NCI-H460 (cell line): ENCODE measurements at places on chromosomes 1 and 21.
A peak's percentile ranks its signal among the peaks of the same experiment; 100 is the strongest.

GRCh38 chr1:68269637-68270430 lies 37.5 kb upstream of the WLS start:
- DNase-seq: peak; percentile 3

DNA sequence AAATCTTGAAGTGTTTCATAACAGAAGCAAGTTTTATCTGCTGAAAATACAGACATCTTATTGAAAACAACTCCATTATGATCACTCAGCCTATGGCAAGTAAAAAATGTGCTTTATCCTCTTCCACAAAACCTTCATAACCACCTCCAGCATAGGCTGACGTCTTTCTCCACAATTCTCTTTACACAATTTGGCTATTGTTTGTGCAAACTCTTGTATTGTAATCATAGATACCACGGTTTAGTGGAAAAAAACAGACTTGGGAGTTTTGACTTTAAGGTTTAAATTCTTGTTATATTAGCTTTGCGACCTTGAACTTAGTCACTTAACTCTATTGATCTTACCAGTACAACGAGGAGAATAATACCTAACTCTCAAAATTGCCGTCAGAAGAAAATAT lies 126.1 kb downstream of the PLD5 start:
- DNase-seq: no peak

DNA sequence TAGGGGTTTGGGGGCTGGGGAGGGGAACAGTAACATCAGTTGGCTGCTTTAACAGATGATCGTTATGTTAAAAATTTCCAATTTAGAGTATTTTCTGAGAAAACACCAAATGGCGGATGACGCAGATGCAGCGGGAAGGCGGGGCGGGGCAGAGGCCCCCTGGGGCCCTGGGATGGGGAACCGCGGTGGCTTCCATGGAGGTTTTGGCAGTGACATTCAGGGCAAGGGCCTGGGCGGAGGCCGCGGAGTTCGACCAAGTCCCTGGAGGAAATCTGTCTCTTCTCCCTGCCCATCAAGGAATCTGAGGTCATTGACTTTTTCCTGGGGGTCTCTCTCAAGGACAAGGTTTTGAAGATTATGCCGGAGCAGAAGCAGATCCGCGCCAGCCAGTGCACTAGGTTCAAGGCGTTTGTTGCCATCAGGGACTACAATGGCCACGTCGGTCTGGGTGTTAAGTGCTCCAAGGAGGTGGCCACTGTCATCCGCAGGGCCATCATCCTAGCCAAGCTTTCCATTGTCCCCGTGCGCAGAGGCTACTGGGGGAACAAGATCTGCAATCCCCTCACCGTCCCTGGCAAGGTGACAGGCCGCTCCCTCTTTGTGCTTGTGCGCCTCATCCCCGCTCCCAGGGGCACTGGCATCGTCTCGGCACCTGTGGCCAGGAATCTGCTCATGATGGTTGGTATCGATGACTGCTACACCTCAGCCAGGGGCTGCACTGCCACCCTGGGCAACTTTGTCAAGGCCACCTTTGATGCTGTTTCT lies 310.2 kb downstream of the PTPRC start:
- no peak for DNase-seq

GRCh38 chr1:73106931-73107330 lies 824.6 kb upstream of the NEGR1 start:
- no peak for DNase-seq

DNA sequence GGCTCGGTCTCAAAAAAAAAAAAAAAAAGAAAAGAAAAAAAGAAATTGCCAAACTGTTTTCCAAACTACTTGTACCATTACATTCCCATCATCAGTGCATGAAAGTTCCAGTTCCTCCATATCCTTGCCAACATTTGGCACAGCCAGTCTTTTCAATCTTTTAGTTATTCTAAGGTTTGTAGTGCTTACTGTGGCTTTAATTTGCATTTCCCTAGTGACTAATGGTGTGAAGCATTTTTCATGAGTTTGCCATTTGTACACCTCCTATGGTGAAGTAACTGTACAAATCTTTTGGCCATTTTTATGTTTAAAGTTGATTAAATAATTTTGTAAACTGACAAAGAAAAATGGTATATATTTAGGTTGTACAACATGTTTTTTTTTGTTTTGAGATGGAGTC lies 70.7 kb downstream of the DEGS1 start:
- DNase-seq: no peak

DNA sequence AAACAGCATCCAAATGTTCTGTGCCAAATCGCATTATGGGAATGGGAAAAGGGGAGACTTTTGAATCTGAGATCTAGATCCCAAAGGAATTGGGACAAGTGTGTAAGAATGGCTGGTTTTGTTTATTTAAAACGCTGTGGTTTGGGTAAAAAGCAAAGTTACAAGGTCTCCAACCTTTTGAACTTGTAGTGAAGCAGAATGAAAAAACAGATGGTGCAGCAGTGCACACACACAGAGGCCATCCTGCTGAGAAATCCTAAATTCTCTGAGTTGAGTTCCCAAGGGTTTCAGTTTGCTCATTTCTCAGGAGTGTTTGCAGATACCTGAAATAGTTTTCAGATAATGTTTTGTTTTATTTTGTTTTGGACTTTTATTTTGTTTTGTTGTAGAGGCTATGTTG lies 80.2 kb upstream of the CD1D start:
- no peak for DNase-seq
